ENCODE measurements at places on chromosomes 5 and 9.
A peak's percentile ranks its signal among the peaks of the same experiment; 100 is the strongest.

DNA sequence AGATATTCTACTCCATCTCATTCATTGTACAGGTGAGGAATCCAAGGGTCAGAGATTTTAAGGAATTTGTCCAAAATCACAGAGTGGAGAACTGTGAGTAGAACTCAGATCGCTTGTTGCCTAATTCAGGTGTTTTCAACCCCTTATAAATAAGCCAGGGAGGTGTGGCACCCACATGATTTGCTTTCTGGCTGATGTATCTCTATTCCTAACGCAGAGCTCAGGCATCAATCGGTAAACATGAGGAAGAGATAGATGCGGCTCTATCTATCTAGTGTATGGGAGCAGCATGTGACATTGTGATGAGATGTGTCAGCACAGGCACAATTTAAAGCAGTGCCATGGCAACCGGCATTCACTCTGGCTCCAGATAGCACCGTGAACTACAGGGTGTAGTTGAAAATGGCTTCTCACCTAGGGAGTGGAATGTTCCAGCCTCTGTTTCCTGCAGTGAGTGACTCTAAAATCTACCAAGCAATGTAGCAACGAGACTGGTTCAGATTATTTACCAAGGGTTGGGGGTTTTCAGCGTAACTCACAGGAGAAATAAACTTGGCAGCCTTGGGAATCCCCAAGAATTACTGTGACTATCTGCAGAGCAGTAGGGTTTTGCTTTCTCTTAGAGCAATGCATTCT is 53.4 kb upstream of the SUB1 start:
- H3K27ac ChIP-seq = no peak overlapping the region
- H3K27me3 ChIP-seq = peaks cover 3% of the 10 kb centered on the region
- no peaks in the 10 kb centered on the region for H3K36me3 ChIP-seq
- no peaks in the 10 kb centered on the region for H3K4me1 ChIP-seq
- H3K4me3 ChIP-seq = no peak overlapping the region
- DNase-seq = peak; percentile 9

GRCh38 chr5:17398431-17398830 is 99.6 kb upstream of the TAF11L2 start:
- no peak for DNase-seq
- H3K27me3 ChIP-seq = no peaks in the 10 kb centered on the region
- H3K4me1 ChIP-seq = no peaks in the 10 kb centered on the region
- no peak overlapping the region for H3K4me3 ChIP-seq
- H3K27ac ChIP-seq = no peak overlapping the region

DNA sequence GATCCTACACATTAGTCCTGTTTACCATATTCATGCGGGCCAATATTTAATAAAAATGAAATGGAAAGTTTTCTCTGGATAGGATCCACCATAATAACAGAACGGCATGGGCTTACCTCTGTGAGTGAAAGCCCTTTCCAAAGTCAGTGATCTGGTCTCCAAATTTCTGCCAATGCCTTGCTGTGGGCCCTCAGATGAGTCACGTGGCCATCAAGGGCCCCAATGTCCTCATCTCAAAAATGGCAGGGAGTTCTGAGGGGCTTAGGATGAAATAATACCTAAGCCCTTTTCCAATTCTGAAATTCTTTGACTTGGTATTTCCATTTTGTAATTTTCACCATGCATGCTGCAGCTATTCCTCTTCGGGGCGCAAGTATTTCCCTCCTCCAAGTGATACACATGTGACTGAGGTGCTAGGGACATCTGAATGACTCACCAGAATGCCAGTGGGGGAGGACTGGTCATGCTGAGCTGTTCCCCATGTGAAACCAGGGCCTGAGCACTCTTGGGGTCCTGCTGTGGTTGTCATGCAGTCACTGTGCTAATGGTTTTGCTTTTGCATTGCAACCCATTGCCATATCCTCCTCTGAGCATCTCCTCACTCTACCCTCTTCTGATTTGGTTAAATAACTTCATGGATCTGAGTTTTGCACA is 35.0 kb downstream of the ITK start:
- DNase-seq = no peak
- H3K36me3 ChIP-seq = peaks cover 93% of the 10 kb centered on the region
- H3K27me3 ChIP-seq = no peaks in the 10 kb centered on the region
- peaks cover 78% of the 10 kb centered on the region for H3K4me1 ChIP-seq
- H3K4me3 ChIP-seq = peak overlapping the region; percentile 30
- peak overlapping the region; percentile 86 for H3K27ac ChIP-seq

DNA sequence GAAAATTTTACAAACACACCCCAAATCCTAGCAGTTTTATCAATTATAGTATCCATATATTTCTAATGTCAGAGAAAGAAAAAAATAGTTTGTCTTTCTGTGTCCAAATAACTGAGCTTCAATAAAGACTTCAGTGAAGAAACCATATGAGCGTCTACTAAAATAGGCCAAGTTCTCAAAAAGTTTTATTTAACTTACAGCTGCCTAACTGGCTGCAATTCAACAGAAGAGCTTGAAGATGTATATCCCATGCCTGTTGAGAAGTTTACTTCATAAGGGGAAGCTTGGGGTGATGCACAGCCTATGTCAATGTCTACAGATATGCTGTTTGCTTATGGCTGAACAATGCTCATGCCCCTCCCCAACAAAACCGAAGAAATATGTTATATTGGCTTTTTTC is 43.7 kb upstream of the ELOVL7 start:
- H3K27me3 ChIP-seq = no peaks in the 10 kb centered on the region
- no peak for DNase-seq
- no peak overlapping the region for H3K27ac ChIP-seq
- no peak overlapping the region for H3K4me3 ChIP-seq
- peaks cover 1% of the 10 kb centered on the region for H3K36me3 ChIP-seq

GRCh38 chr9:14936491-14936890 is 26.3 kb upstream of the FREM1 start:
- H3K27me3 ChIP-seq = no peaks in the 10 kb centered on the region
- H3K4me3 ChIP-seq = no peak overlapping the region
- H3K36me3 ChIP-seq = no peaks in the 10 kb centered on the region
- H3K27ac ChIP-seq = no peak overlapping the region
- H3K4me1 ChIP-seq = no peaks in the 10 kb centered on the region

DNA sequence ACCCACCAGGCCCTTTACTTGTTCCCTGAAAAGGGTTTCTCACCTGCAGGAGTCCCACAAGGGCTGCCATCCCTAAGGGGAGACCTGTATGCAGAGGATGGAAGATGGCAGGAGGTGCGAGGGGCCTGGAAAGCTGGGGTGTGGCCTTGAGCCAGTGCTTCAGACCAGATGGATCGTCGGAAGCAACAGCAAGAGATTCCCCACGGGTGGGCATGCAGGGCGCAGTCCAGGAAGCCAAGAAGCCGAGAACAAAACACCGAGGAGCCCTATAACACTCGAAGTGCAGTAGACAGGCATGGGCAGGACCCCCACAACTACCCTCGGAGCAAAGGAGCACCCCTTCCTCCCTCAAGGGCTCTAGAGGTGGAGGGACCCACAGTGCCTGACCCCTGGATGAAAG is 24.7 kb upstream of the FRRS1L start:
- H3K4me1 ChIP-seq = no peaks in the 10 kb centered on the region
- no peaks in the 10 kb centered on the region for H3K36me3 ChIP-seq
- H3K27me3 ChIP-seq = no peaks in the 10 kb centered on the region
- no peak overlapping the region for H3K27ac ChIP-seq
- no peak overlapping the region for H3K4me3 ChIP-seq

GRCh38 chr5:133383580-133383939 is 228.8 kb downstream of the FSTL4 start:
- H3K27me3 ChIP-seq = peaks cover 13% of the 10 kb centered on the region
- no peak for DNase-seq
- H3K27ac ChIP-seq = no peak overlapping the region
- no peaks in the 10 kb centered on the region for H3K36me3 ChIP-seq
- no peak overlapping the region for H3K4me3 ChIP-seq

- DNase-seq = peak; percentile 19
- no peaks in the 10 kb centered on the region for H3K27me3 ChIP-seq
- no peaks in the 10 kb centered on the region for H3K36me3 ChIP-seq
These were observed 283.9 kb upstream of the RFX3 start for GRCh38 chr9:3809724-3810123.

DNA sequence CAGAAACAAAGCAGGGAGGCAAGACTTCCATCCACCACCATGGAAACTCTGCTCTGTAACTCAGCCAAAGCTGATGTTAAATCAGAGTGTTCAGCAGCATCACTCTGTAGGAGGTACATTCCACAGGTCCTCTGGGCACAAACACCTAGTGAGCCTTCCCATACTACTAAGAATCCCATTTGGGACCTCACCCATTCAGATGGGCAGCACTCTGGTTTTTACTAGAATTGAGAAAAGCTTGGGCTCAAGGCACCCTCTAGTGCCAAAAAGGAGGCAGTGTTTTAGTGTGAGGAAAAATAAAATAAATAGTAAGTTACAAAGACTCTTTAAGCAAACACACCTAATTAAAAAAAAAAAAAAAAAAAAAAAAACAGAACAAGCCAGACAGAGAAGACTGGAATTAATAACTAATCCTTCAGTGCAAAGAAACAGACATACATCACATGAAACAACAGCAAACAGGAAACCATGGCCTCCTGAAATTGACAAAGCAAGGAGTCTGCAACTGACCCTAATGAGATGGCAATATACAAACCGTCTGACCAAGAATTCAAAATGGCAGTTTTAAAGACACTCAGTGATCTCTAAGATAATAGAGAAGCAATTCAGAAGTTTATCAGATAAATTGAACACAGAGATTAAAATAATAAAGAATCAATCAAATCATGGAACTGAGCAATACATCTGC is 159.5 kb downstream of the GNA14 start:
- peak; percentile 14 for DNase-seq
- peaks cover 29% of the 10 kb centered on the region for H3K4me1 ChIP-seq
- H3K27me3 ChIP-seq = no peaks in the 10 kb centered on the region
- H3K36me3 ChIP-seq = no peaks in the 10 kb centered on the region
- H3K27ac ChIP-seq = peak overlapping the region; percentile 79

DNA sequence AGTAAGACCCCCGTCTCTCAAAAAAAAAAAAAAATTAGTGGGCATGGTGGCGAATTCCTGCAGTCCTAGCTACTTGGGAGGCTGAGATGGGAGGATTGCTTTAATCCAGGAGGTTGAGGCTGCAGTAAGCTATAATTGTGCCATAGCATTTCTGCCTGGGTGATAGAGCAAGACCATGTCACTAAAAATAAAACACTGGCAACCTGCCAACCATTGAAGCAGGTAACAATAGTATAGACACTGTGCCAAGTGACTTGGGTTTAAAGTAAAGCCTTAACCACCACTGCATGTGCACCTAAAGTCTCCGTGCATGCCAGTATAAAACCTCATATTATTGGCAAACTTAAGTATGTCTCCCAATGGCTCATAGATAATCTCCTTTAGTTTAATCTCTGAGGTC is 3.4 kb upstream of the APBA1 start:
- DNase-seq = no peak
- H3K4me1 ChIP-seq = no peaks in the 10 kb centered on the region
- no peak overlapping the region for H3K4me3 ChIP-seq
- H3K27ac ChIP-seq = no peak overlapping the region
- no peaks in the 10 kb centered on the region for H3K27me3 ChIP-seq

- no peaks in the 10 kb centered on the region for H3K4me1 ChIP-seq
- no peak overlapping the region for H3K27ac ChIP-seq
- no peaks in the 10 kb centered on the region for H3K27me3 ChIP-seq
- no peak for DNase-seq
These were observed 1199.8 kb downstream of the DTWD2 start for GRCh38 chr5:117788596-117788995.

GRCh38 chr9:137545123-137545522 is 5.1 kb downstream of the PNPLA7 start:
- no peaks in the 10 kb centered on the region for H3K27me3 ChIP-seq
- no peaks in the 10 kb centered on the region for H3K4me1 ChIP-seq
- no peak overlapping the region for H3K27ac ChIP-seq
- DNase-seq = no peak
- H3K4me3 ChIP-seq = no peak overlapping the region

DNA sequence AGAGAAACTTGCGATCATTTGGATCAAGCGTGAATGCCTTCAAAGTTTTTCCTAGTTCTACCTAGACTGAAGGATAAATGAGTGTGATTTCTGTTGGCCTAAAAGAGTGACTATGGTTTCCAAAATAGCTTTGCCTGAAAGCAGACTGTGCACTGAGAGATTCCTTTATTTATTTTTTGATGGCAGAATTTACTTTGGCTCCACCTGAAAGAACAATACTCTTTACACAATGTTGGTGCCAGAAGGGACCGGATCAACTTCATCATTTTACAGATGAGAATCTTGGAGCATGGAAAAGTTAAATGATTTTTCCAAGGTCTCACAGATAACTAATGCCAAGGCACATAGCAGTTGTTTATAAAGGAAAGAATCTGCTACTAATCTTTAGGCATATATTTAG is 199.6 kb downstream of the KCTD16 start:
- H3K36me3 ChIP-seq = no peaks in the 10 kb centered on the region
- H3K27me3 ChIP-seq = no peaks in the 10 kb centered on the region
- no peak for DNase-seq
- no peak overlapping the region for H3K27ac ChIP-seq

DNA sequence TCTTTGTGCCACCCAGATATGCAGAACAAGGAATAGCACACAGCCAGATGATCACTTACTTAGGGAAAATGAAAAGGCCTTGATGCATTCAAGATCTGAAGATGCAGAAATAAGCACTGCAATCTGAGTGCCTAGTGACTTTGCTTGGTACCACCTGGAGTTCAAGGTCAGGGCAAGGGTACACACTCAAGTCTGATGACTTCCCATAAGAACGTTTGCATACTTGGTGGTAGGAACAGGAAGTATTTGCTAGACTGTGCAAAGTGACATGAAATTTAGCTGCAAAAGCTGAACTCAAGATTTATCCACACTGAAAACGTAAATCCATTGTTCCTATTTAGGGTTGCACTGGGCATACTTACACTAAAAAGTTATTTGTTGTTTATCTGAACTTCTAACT is 177.1 kb downstream of the PIK3R1 start:
- H3K4me1 ChIP-seq = peaks cover 8% of the 10 kb centered on the region
- H3K4me3 ChIP-seq = no peak overlapping the region
- H3K36me3 ChIP-seq = no peaks in the 10 kb centered on the region

- H3K4me3 ChIP-seq = no peak overlapping the region
- H3K27me3 ChIP-seq = peaks cover 7% of the 10 kb centered on the region
These were observed 12.7 kb upstream of the FGF1 start for GRCh38 chr5:142698447-142699183.

DNA sequence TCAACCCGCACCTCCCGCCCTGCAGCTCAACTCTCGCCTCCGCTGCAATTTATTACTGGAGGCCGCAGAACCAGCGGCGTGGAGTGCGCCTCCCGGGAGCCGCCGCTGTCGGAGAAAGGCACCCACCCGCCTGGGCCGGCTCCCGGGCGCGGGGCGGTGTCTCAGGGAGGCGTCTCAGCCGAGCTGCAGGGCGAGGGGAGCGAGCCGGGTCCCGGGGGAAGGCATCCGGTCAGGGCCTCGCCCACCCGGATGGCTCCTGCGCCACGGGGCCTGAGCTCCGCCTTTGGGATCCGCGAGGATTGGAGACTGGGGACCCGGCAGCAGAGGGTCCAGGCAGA is 32.9 kb downstream of the TSPAN17 start:
- peaks cover 12% of the 10 kb centered on the region for H3K27me3 ChIP-seq
- no peak for DNase-seq
- H3K4me1 ChIP-seq = no peaks in the 10 kb centered on the region
- H3K36me3 ChIP-seq = no peaks in the 10 kb centered on the region
- no peak overlapping the region for H3K4me3 ChIP-seq
- H3K27ac ChIP-seq = no peak overlapping the region
